ENCODE measurements at places on chromosomes 7 and 10. TPM values are rescaled to one million over a fixed set of nuclear protein-coding genes. Genes with fewer than 3 reads are reported as not detected.

DNA sequence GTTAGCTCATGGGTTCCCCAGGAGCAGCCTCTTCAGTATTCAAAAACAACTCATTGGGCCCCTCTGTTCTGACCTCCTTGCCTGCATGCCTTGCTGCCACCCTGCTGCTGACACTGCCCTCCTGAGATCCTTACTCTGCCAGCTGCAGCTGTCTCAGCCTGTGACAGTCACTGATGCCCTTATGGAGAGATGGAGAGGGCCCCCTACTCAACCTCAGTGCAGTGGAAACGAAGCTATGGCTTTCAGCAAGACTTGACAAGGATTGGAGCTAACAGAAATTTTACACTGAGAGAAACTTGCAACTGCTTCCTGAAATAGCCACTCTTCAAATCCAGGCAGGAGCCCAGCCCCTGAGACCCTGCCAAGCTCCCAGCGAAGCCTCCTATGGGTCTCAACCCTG is 678.3 kb upstream of the C7orf33 start:
- DNase-seq = no peak

- DNase-seq = no peak
Observed at GRCh38 chr7:81944058-81944457, 174.2 kb upstream of the HGF start.

DNA sequence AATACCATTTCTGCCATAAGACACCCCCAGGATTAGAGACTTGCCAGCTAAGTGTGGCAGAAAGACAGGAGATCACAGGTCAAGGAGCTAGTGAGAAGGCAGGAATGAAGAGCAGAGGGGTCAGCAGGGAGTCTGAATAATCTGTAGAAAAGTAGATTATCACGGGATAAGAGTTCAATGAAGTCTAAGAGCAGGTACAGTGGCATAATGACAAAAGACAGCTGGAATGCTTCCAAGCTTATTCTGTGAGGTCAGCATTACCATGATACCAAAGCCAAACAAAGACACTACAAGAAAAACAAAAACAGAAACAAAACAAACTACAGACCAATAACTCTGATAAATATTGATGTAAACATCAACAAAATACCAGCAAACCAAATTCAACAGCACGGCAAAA is 20.8 kb downstream of the PILRA start:
- no peak for DNase-seq

DNA sequence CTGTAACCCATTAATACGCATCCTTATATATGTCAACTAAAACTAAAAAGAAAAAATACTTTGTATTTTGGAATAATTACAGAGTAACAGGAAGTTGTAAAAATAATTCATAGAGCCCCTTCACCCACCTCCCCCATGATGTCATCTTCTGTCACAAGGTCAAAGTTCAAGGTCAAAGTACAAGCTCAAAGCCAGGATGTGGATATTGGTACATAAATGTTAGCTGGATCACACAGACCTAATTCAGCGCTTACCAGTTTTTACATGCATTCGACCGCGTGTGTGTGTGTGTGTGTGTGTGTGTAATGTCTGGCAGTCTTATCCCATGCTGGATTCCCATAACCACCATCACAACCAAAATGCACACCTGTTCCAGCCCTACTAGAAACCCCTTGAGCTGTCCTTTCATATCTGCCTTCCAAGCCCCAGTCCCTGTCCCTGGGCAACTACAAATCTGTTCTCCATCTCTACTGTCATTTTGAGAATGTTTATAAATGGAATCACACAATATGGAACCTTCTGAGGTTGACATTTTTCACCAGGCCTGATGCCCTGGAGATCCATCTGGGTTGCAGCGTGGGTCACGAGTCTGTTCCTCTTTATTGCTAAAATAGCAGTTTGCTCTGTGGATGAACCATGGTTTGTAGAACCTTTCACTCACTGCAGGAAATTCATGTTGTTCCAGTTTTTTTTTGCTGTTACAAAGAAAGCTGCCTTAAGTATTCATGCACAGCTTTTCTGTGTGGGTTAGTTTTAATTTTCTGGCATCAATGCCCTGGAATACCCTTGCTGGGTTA is 153.6 kb upstream of the PITRM1 start:
- no peak for DNase-seq

DNA sequence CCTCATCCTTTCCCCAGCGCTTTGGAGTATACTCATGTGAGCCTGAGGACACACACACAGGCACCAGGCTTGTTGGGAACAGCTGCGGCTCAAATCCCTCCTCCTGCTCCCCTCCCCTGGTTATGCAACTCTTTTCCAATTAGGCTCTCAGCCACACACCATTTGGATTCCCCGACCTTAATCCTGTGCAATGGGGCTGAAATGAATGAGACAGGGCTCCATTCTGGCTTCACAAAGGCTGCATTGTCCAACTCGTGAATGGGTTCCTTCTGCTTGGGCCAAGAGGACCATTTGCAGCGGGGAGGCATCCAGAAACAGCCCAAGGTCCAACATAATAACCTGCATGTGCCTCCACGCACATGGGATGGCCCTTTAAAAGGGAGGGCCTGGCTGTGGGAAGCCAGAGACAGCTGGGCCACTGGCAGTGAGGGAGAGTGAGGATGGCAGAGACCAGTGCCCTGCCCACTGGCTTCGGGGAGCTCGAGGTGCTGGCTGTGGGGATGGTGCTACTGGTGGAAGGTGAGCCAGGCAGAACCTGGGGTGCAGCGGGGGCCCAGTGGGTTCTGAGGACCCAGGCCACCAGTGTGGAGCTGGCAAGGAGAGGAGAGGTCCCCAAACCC is at the start of gene RGR:
Gene RGR, plus strand, starts transcription at position 403 of the 620 bp plus-strand sequence. Its CDS starts 38 bp downstream, at position 441.
- DNase-seq = no peak

- DNase-seq = no peak
Observed at GRCh38 chr7:29214816-29215215, 20.2 kb downstream of the CHN2 start.

The C7orf25 gene
- total RNA-seq = 13.6 TPM

GRCh38 chr7:47088329-47089067 is 493.4 kb downstream of the TNS3 start:
- DNase-seq = no peak

- DNase-seq = no peak
Observed at GRCh38 chr10:128642023-128642422, 515.8 kb upstream of the MKI67 start.

DNA sequence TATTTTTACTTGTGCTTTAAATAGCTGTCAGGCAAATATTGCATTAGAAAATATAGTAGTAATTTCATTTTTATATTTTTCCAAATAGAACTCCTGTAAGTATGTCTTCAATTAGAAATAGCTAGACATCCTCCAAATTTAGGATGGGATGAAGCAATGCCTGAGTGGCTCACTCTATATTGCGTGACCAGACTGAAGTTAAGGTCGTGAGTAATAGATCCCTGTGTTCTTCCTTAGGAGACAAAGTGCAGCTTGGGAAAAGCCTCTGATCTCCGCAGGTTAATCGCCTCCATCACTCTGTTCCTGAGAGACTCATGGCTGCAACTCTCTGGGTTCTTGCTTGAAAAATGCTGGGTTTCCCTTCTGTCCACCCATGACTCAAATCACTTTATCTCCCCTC is 484.8 kb upstream of the ANKRD30A start:
- DNase-seq = no peak

DNA sequence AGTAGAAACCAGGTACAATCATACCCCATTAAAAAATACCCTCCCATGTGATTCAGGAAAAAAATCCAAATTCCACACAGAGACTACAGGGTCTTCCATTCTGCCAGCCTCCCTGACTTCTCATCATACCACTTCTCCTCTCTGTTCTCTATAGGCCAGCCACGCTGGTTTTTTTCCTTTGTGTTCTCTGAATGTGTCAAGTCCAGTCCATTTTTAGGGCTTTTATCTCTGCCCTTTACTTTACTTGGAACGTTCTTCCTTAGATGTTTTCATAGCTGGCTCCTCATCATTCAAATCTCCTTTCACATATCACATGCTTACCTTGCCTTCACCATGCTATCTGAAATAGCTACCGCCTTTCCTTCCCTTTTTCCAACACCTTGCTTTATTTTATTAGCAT is 597.6 kb downstream of the PHTF2 start:
- DNase-seq = no peak

The MCM10 gene
- total RNA-seq = 1.8 TPM

The MORN4 gene
- total RNA-seq = 3.5 TPM

GRCh38 chr7:87747681-87748080 is 119.5 kb downstream of the RUNDC3B start:
- no peak for DNase-seq

DNA sequence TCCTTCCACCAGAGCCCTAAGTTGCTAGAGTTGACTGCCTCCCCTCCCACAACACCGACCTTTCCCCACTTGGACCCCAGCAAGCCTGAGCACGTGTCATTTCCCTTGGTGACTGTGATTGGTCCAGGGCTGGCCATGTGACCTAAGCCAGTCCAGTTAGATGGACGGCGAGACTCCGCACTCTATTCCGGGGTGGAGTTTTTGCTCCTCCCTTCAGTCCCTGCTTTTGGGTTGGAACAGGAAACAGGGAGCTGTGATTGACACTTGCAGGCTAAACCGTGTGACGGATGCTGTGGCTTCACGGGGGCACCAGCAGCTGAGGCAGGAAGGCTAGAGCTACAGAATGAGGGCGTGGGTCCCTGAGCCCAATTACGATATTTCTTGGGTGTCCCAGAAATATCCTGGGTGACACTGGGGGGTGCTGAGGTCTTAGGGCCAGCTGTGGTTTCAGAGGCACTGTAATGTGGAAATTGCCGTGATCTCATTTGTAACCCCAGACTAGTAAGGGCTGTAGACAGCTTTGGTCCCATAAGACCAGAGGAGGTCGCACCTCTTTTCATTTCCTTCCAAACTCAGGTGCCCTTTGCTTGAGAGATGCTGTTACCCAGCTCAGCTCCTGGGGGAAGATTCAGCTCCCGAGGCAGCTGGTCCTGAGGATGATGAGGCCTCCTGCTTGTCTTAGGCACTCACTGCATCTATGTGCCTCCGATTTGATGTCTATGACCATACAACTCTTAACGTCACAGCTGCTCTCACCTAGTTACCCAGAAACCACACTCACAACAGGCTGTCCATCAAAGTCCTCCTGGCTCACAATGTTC is 102.7 kb upstream of the NPTX2 start:
- DNase-seq = no peak

The LLCFC1 gene
- not detected for total RNA-seq

The CNPY1 gene
- 0.29 TPM for total RNA-seq

The ENO4 gene
- total RNA-seq = 0.16 TPM

DNA sequence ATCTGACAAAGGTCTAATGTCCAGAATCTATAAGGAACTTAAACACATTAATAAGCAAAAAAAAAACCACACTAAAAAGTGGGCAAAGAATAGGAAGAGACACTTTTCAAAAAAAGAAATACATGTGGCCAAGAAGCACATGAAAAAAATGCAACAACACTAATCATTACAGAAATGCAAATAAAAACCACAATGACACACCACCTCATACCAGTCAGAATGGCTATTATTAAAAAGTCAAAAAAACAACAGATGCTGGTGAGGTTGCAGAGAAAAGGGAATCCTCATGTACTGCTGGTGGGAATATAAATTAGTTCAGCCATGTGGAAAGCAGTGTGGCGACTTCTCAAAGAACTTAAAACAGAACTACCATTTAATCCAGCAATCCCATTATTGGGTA is 119.0 kb downstream of the LMBR1 start:
- no peak for DNase-seq

The AKR1C8 gene
- total RNA-seq = 0.33 TPM

DNA sequence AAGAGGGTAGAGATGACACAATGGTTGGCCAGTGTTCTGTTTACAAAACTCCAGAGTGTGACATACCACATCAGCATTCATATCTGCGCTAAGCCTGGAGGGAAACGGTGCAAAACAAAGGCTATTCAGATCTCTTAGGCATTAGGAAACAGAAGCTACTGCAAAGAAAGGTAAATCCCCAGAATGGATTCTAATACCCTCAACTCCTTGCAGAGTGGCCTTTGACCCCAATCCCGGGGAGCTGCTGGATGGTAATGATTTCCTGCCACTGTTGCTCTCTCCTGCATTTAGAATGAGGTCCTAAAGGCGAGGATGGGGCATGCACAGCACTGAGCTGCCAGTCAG is 65.2 kb downstream of the AOAH start:
- DNase-seq = no peak

The DOCK1 gene
- 69.2 TPM for total RNA-seq

DNA sequence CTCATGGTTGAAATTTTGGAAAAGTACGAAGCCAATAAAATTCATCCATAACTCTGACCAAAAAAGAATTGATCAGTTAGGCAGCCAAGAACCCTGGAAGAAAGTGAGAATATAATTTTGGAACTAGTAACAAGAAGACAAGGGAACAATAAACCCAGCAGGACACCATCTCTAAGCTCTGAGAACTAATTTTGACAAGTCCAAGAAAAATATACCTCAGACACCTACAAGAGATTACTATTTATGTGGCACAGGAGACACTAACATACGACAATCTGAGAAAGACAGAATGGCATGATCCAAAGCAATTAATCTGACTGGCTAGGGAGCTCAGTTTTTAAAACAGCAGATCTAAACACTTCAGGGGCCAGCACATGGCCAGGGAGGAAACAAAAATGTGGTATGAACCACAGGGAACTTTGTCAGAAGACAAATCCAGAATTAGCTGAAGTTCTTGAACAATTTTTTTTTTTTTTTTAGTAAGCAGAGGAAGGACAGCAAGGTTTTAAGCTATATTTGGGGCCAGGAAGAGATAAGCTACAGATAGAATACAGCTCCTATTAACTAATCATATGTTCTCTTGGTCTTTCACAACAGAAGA is 38.9 kb downstream of the PARD3 start:
- no peak for DNase-seq

The H2BK1 gene
- not detected for total RNA-seq

- no peak for DNase-seq
Observed at GRCh38 chr10:25678220-25678619, 255.8 kb upstream of the MYO3A start.

DNA sequence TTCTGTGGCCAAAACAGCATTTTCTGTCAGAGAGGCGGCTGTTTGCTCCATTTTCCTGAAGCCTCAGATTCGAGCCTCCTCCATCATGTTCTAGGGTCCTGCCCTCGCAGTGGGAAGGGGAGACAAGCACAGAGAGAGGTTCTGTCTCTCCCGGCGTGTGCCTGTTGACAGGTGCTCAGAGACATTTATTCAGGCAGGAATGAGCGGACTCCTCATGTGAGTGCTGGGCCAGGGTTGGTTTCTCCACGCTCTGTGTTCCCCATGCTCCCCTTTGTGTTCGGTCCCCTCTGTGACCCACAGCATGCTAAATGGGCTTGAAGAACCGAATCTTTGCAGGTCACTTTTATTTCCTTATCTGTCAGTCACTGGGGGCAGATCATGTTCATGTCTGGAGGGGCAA is 374.6 kb downstream of the GLRX3 start:
- no peak for DNase-seq

- DNase-seq = no peak
Observed at GRCh38 chr7:157409149-157409752, 72.4 kb downstream of the DNAJB6 start.

DNA sequence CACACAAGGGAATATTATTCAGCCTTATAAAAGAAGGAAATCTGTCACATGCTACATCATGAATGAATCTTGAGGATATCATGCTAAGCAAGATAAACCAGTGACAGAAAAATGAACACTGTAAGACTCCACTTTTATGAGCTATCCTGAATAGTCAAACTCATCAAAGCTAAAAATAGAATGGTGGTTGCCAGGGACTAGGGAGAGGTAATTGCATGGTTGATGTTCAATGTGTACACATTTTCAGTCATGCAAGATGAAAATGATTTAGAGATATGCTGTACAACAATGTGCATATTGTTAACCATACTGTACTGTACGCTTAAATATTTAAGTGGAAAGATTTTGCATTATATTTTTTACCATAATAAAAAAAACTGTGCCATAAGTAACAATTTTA is 1349.1 kb downstream of the XPNPEP1 start:
- DNase-seq = no peak

- no peak for DNase-seq
Observed at GRCh38 chr10:132589015-132589414, 51.4 kb downstream of the INPP5A start.
